IPS-NIHi11 (cell line): ENCODE measurements at places on chromosomes 11 and 22.

DNA sequence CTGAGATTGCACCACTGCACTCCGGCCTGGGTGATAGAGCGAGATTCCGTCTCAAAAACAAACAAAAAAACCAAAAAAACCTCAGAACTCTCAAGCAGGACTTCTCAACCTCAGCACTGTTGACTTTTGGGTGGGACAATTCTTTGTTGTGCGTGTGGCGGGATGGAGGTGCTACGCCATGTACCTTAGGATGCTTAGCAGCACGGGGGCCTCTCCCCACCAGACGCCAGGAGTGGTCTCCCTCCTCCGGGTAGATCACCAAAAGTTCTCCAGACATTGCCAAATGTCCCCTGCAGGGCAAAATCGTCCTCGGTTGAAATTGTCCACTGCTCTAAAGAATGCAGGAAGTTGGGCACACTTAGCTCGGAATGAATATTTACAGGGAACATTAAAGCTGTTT is 26.9 kb upstream of the ATXN10 start:
- no peak for DNase-seq

GRCh38 chr22:47282366-47282765 is 519.9 kb downstream of the TBC1D22A start:
- DNase-seq: no peak

- DNase-seq: no peak
Measured at GRCh38 chr11:123624974-123625373, 29.4 kb downstream of the SCN3B start.

DNA sequence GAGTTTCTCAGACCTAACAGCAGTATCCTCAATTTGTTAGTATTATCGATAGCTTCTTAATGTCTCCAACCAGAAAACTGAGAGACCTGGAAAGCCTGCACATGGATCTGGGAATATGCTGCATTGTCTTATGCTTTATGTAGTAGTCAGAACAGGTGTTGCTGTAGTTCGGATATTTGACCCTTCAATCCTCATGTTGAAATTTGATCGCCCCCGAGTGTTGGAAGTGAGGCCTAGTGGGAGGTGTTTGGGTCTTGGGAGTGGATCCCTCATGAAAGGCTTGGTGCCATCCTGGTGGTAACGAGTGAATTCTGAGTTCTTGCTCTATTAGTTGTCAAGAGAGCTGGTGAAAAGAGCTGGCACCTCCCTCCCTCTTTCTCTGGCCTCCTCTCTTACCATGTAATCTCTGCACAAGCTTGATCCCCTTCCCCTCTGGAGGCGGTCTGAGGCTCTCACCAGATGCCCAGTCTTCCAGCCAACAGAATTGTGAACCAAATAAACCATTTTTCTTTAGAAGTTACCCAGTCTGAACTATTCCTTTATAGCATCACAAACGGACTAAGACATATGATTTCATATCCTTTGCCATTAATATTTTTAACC is 227.1 kb downstream of the DDX10 start:
- DNase-seq: no peak

- DNase-seq: no peak
Measured at GRCh38 chr11:106461839-106462545, 384.5 kb downstream of the AASDHPPT start.

DNA sequence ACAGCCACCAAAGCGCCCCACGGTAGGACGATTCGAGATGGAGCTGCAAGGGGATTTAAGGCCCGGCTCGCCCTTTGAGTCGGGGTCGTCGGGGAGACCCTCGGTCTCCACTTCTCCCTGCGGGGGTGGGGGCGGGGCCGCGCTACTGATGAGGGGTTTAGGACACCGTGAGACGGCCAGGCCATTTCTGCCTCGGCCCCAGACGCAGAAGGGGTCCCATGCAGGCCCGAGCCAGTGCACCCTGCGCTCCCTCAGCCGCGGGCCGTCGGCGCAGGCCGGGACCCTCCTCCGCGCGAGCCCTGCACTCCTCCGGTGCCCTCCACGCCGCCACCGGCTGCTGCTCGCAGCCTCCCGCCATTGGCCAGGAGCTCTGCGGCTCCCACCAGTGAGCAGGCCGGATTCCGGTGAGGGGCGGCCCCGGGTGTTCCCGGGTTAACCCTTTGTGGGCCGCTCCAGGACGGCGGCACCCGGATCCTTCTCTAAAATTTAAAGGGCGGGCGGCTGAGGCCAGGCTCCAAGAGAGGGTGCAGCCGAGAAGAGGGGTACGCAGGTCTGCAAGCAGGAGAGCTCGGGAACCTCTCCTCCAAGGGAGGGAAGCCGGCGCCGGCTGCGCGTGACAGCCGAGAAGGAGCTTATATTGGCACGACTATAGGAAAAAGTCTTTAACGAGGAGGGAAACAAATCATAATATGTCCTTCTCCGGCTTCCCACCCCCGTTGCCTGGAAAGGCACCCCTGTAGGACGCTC is 18.0 kb downstream of the CREB3L1 start:
- DNase-seq: peak; percentile 97

GRCh38 chr11:124987096-124987495 is 33.1 kb downstream of the CCDC15 start:
- no peak for DNase-seq

- no peak for DNase-seq
Measured at GRCh38 chr11:113960702-113961330, 14.1 kb upstream of the HTR3A start.

- DNase-seq: no peak
Measured at GRCh38 chr11:131533998-131534397, 163.6 kb downstream of the NTM start.
